Left lobe of liver (tissue), 2 donors: ENCODE measurements at places on chromosomes 1 and 21.

- DNase-seq: no peak
These were observed 119.4 kb downstream of the SLC45A1 start for GRCh38 chr1:8437347-8437746.

- no peak for DNase-seq
These were observed 1198.9 kb downstream of the PLA2G4A start for GRCh38 chr1:188027613-188028012.

DNA sequence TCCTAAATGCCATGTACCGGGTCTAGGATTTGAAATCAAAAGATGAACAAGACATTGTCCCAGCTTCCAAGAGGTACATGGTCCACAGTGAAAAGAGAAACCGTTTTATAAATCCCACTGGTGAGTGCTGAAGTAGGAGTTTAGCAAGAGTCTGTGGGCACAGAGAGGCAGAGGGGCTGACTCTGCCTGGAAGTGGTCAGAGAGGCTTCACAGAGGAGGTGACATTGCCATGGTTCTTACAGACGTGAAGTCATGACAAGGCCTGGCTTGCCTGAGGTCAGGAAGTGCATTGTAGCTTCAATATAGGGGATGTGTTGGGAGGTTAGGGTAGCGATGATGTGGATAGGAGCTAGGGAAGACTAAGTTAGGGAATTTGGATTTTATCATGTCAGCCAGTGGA is 28.4 kb downstream of the MAPKAPK2 start:
- DNase-seq: no peak

DNA sequence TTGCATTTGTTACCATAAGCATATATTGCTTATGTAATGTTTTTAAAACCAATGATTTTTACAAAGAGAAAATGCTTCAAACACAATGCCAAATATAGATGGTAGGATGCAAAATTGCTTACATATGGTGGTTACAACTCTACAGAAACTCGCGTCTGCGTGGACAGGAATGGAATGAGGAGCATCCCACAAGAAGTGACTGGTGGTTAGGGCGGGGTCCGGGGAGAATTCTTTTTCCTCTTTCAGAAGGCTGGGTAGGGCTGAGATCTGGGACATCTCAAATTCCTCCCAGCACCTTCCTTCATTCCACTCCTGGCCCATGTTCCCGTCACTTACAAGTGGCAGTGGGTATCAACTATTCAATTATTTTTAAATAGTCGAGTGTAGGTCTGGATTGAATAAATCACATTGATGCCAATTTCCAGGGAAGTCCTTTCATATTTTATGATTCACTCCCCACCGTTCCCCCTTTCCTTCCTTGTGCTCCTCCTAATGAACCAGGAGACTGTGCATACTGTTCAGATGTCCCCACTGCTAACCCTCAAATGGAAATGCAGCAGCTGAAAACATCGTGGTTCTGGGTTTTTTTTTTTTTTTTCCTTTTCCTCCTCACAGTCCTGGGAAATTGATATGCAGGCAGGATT is 174.5 kb upstream of the POU3F1 start:
- no peak for DNase-seq

- no peak for DNase-seq
These were observed 1.3 kb downstream of the NADK start for GRCh38 chr1:1776672-1777582.
